ENCODE measurements at places on chromosomes 16 and 17. TPM values are rescaled to one million over a fixed set of nuclear protein-coding genes. Genes with fewer than 3 reads are reported as not detected.

The OSGIN1 gene
- 0.68 TPM for total RNA-seq

The PCGF2 gene
- 7.8 TPM for total RNA-seq

GRCh38 chr16:79599256-79599836 lies 1.2 kb downstream of the MAF start:
- DNase-seq: peak; percentile 11

- DNase-seq: no peak
Measured at GRCh38 chr17:82200743-82201497, 11.7 kb downstream of the CCDC57 start.

The SLC4A1 gene
- not detected for total RNA-seq

The ALOXE3 gene
- total RNA-seq: 0.05 TPM

- no peak for DNase-seq
Measured at GRCh38 chr17:74148901-74149596, 54.4 kb upstream of the RPL38 start.

The KRT27 gene
- total RNA-seq: not detected

- DNase-seq: no peak
Measured at GRCh38 chr17:55093353-55093752, 124.8 kb downstream of the STXBP4 start.

Measured in dermis blood vessel endothelial cell (primary cell).